ENCODE measurements at places on chromosomes 7 and 10.

DNA sequence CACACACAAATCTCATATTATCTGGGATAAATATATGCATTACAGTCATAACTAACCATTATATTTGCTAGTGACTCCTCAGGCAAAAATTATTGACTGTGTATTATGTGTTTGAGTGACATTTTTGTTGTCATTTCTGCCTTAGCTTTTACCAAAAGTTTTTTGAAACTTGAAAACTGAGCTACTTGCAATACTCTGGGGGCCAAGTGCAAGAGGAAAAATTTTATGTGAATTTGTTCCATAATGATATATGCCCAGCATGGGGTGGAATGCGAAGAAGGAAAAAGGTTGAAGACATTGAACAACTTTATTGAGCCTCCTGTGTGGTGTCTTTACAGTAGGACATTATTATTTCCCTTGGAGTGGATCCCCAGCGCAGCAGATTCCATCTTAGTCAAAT, 176.8 kb upstream of the FERD3L start:
- DNase-seq = no peak

DNA sequence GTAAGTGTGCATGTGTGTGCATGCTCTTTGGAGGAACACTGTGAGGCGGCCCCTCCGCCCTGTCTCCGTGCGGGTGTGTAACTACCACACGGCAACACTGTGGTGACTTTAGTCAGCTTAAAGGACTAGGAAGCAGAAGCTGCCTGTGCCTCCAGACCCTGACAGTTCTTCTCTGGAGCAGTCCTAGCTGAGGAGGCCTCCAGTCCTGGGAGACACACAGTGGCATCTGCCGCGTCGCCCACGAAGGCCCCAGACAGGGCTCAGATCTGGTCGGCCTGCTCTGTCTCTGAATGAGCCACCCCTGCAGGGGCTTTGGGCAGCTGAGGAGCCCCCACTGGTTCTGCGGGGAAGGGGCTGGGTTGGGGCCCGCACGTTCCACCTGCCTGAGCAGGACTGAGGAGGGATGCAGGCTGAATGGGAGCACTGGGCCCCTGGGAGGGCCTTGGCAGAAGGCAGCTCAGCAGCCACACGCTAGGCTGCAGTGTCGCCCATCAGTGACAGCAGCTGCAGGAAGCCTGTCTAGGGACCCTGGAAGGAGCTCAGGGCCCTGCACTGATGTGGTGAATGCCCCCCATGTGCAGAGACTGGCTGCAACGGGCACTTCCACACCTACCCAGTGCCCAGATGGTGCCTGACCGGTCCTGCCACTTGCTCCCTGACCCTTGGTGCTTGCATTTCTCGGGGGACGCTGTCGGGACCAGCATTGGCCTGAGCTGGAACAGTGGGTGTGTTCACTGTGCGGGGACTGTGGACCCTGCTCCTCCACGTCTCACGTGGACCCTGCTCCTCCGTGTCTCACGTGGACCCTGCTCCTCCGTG, 27.3 kb upstream of the KNDC1 start:
- DNase-seq = no peak

DNA sequence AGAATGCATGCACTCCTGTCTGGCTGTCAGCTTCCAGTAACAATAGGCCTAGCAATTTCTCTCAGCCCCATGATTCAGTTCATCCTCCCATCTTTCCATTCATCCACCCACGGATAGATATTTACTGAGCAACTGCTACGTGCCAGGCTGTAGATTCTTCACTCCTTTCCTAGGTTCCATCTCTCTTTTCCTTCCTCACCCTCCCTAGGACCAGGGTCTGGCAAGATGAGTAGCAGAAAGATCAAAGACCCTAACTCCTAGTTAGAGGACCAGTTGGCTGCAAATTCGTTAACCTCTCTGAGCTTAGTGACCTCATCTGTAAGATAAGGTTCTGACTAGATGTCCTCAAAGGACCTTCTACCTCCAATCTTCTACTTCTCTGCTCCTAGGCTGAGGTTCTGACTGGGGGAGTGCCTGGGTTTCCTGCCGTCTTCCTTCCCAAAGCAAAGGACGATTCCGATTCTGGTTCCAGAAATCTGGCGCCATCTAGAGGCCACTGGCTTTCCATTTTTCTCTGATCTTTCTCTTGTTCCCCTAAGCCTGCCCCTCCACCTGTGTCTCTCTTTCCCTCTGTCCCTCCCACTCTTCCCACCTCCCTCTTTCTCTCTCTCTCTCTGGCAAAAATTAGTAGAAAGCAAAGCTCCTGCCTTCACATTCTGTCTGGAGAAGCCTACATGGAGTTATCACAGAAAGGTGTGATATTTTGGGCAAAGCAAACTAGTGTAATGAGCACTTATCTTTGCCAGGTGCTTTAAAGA, 26.2 kb downstream of the TBATA start:
- DNase-seq = peak; percentile 44

DNA sequence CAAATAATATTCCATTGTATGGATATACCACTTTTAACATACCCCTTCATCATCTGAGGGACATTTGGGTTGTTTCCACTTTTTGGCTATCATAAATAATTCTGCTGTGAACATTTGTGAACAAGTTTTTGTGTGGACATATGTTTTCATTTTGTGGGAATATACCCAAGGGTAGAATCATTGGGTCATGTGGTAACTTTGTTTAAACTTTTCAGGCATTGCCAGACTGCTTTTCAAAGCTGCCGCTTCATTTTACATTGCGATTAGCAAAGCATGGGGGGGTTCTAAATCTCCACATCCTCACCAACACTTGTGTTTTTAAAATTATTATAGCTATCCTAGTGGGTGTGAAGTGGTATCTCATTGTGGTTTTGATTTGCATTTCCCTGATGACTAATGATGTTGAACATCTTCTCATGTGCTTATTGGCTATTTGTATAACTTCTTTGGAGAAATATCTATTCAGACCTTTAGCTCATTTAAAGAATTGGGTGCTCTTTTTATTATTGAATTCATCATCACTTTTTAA, 8.4 kb upstream of the HHEX start:
- DNase-seq = no peak

DNA sequence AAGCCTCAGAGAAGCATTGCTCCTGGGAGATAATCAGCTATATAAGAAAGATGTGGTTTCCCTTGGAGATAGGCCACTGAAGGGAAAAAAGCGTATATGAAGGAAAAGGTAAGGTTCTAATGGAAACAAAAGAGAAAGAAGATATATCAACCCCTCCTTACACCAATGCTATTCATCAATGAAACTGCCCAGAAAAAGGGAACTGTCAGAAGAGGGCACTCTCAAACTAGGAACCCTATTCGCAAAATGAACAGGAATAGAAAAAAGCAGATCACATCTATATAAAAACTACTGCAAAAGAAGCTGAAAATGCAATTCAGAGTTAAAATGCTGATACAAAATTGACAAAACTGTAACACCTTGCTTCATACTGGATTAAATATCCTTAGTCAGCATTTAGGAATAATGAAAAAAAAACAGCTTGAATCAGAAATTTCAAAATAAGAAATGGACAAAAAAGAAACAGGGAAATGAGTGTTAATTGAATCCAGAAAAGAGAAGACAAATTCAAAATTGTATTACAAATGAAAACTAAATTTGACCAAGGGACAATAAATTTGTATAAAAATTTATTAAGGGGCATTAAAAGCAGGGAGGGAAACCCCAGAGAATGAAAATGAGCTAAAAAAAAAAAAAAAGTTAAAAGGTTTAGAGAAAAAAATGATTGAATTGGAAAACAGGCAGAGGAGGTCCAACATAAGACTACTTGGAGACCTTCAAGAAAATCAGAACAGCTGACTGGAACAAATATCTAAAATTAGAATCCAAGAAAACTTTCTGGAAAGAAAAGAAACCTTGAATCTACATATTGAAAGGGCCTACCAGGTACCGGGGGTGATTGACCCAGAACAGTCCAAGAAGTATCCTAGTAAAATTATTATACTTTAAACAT, 17.9 kb downstream of the NHLRC2 start:
- no peak for DNase-seq

DNA sequence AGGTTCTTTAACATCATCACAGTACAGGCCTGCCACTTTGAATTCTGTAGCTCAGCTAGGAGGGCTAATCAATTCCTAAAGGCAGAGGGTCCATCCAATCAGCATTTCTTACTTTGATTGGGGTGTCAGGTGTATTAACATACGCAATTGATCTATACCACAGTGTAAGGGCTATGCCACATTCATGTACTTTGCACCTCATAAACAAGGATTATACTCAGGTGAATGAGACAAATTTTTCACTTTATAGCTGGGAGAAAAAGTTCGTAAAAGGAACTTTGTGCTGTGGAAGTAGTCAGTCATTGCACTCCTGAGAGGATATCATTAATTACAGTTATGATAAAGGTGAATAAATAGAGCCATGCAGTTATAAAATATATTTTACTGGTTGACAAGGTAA, 119.9 kb upstream of the AHR start:
- no peak for DNase-seq

Data from stimulated activated CD8-positive, alpha-beta memory T cell treated with anti-CD3 and anti-CD28 coated beads, Interleukin-15, amount 100 ng/mL, for 24 hours (primary cell).